Hematopoietic multipotent progenitor cell treated with erythropoietin and hydrocortisone succinate and interleukin-3 and kit ligand, for 6 days (in vitro differentiated cells): ENCODE measurements at places on chromosomes 2 and 18.

DNA sequence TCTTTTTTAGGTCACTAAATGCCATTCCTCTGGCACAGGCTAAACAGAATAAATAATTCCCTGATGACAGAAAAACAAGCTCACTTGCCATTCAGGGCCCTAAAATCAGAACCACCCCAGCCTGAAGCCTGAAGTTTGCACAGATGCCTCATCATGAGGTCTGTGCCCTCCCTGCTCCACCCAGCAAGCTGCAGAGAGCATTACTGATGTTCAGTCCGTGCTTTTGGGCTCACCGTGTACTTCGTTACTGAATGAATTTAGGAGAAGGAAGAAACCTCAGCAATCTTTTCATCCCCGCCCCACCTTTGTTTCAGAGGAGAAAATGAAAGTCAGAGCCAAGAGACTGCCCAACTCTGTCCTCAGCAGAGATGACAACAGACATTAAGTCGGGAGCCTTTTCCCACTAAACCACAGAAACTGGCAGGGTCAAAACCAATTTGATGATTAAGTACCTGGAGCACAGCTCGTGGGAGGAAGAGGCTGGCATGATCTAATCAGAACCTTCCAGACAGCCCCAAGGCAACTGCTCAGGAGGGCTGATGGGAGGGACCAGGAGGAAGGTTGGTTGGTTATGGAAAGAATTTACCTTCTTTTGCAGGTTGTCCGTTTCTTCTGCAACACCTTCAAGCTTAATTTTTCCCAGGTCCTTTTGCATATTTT lies 122.7 kb downstream of the LAMA1 start:
- DNase-seq = no peak

DNA sequence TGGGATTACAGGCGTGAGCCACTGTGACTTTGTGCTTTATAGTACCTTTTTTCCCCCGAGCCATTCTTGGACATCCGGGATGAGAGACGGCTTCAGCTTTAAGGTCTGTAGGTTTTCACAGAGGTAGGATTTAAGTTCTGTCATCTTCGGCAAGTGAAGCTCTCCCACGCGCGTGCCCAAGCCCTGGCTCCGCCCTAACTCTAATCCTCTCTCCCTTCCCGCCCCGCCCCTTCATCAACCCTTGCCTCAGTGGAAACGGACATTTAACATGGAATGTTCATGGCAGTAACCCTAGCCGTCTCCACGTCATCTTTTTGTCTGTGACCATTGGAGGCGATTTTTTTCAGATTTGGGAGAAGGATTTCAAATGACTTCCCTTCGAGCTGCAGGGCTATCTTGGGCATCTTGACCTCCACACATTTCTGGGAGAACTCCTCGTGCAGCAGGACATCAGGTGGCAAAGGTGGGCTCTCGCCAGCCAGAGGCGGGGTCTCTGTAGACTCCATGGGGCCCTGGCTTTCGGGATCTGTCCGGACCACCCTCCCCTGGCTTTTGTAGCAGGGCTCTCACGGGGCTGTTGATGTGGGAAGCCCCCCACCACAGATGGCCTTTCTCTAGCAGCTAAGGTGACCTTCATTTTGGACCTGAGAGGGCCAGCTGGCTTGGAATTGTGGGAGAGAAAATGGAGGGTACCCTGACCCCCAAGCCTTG lies 6.8 kb downstream of the COLEC11 start:
- no peak for DNase-seq

DNA sequence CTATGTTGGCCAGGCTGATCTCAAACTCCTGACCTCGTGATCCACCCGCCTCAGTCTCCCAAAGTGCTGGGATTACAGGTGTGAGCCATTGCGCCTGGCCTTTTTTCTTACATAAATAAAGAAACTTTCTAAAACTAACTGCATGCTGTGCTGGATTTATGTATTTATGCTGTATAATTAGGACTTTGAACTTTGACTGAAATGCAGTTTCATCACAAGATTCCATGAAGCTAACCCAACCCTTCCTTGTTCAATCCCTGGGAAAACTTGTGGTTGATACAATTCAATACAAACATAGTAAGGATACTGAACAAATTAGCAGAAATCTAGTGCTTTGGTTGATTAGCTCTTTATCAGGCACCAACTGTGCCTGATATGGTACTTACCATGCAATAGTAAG lies 20.9 kb upstream of the SLC35F5 start:
- no peak for DNase-seq

GRCh38 chr18:4248686-4249085 lies 206.4 kb downstream of the DLGAP1 start:
- no peak for DNase-seq

GRCh38 chr2:140814141-140814540 lies 1316.7 kb downstream of the LRP1B start:
- DNase-seq = no peak

DNA sequence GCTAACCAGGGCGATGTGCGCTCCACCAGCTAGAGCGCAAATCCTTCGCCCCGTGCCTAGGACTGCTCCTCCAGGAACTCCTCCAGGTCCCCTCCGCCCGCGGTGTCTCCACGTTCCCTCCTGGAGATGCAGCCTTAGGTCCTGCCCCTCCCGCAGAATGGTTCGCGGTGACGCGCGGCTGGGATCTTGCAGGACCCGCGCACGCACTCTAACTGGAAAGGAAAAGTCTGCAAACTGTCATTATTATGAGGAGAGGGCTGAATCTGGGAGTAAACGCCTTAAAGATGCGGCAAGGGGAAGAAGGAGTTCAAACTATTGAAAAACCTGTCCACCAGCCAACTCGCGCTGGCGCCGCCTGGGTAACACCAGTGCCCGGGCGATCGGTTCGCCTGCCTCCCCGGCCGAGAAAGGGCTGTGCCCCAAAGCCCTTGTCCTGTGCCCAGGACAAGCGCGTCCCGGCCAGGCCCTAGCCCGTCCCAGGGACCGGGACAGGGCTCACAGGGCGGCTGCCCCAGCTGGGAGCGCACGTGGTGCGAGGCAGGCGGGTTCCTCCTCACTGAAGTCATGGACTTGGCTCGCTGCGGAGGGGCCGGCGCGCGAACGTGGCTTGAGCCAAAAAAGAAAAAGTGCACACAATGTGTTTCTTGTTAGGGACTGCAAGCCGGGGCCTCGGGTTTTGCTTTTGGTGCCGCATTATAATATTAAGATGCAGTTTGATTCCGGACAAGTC lies 5.5 kb upstream of the ID2 start:
- DNase-seq = peak; percentile 70

DNA sequence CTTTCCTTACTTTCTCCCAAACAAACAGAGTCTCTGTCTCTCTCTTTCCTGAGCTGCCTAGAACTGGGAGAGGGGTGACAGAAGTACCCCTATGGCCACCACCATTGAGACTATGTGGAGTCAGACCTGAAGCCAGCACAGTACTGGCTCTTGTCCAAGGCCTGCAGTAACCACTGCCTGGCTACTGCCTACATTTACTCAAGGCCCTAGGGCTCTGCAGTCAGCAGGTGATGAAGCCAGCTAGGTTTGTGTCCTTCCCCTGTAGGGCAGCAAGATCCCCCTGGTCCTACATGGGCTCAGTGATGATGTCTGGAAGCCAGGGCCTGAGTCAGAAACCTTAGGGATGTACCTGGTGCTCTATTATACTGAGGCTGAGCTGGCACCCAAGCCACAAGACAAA lies 12.2 kb downstream of the MYO3B start:
- no peak for DNase-seq
